Smooth muscle cell of the pulmonary artery (primary cell): ENCODE measurements at places on chromosomes 4 and X. TPM values are rescaled to one million over a fixed set of nuclear protein-coding genes. Genes with fewer than 3 reads are reported as not detected.

Gene YTHDC1
- total RNA-seq: 30.4 and 31.6 TPM in 2 replicates

Gene GRID2
- 0.10 and 0.26 TPM in 2 replicates for total RNA-seq

Gene OPHN1
- total RNA-seq: 5.9 and 11.9 TPM in 2 replicates

Gene EDNRA
- 9.3 and 17.1 TPM in 2 replicates for total RNA-seq

Gene CCDC160
- 0.07 TPM in 1 of 2 replicates, not detected in the other for total RNA-seq

Gene PNMA3
- 0.13 and 0.17 TPM in 2 replicates for total RNA-seq

Gene TIGD4
- 0.26 and 0.43 TPM in 2 replicates for total RNA-seq

Gene RRH
- not detected in 2 replicates for total RNA-seq
